CD4-positive, alpha-beta T cell treated with Interleukin-4 for 1 hour (primary cell): ENCODE measurements at places on chromosomes 11 and 22.

DNA sequence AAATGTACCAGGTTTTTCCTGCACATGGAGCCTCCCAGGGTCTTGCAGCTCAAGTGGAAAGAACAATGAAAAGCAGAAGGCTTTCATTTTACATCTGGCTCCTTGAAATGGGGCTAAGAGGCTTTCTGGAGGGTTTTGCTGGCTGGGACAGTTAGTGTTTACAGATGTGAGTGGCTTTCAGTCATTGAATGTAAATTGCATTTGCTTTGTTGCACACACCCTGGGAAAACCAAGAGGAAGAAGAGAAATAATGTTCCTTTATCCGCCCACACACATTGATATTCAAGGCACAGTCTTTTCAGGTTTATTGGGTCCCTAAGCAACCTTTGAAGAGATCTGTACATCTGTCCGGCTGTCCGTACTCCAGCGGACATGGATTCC, 144.5 kb downstream of the SPON1 start:
- no peak for DNase-seq

- peak; percentile 26 for DNase-seq
Observed at GRCh38 chr11:10659339-10660216, 34.0 kb downstream of the IRAG1 start.

GRCh38 chr11:95074792-95075563, 8.3 kb downstream of the SRSF8 start:
- no peak for DNase-seq

GRCh38 chr11:14266622-14267021, 92.4 kb downstream of the RRAS2 start:
- DNase-seq: no peak

GRCh38 chr22:46484861-46485595, 52.4 kb downstream of the CELSR1 start:
- DNase-seq: no peak

GRCh38 chr22:42679691-42680090, 30.5 kb upstream of the CYB5R3 start:
- DNase-seq: no peak

DNA sequence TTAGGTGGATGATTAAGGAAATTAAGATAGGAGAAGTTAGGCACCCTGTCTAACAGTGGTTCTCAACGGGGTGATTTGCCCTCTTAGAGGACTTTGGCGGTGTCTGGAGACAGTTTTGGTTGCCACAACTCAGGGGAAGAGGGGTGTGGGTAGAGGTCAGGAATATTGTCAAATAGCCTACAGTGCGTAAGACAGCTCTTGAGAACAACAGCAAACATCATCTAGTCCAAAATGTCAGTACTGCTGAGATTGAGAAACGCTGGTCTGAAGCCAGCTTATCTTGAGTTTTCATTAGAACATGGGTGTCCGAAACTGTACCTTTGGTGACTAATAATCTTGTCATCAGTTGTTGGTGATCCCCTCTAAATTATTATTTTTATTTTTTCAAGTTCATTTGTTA, 38.4 kb downstream of the CECR2 start:
- DNase-seq: no peak

- DNase-seq: no peak
Observed at GRCh38 chr11:23124996-23125395, 264.7 kb upstream of the CCDC179 start.
